ENCODE measurements at places on chromosomes 11 and 22. TPM values are rescaled to one million over a fixed set of nuclear protein-coding genes. Genes with fewer than 3 reads are reported as not detected.

OR52I2 gene
- polyA plus RNA-seq = not detected

MUC5AC gene
- not detected for polyA plus RNA-seq

- peak; percentile 33 for DNase-seq
These were observed at the start of gene MYOD1 for GRCh38 chr11:17719028-17719937. TSS of gene MYOD1 (plus strand) at chr11:17719571. CDS start at chr11:17719783, 212 bp downstream.

DNA sequence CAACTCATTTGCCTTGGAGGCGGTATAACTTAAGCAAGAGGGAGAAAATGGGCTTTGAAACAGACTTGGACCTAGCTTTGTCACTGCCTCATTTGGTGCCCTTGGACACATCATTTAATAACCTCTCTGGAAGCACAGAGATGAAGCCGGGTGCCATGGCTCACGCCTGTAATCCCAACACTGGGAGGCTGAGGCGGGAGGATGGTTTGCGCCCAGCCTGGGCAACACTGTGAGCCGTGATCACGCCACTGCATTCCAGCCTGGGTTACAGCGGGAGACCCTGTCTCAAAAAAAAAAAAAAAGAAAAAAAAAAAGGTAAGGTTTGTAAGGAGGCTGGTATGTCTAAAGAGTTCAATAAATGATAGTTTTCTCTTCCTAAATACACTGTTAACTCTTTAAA, 806 bp downstream of the COA4 start:
- DNase-seq = no peak
